ENCODE measurements at places on chromosomes 1 and 21.

DNA sequence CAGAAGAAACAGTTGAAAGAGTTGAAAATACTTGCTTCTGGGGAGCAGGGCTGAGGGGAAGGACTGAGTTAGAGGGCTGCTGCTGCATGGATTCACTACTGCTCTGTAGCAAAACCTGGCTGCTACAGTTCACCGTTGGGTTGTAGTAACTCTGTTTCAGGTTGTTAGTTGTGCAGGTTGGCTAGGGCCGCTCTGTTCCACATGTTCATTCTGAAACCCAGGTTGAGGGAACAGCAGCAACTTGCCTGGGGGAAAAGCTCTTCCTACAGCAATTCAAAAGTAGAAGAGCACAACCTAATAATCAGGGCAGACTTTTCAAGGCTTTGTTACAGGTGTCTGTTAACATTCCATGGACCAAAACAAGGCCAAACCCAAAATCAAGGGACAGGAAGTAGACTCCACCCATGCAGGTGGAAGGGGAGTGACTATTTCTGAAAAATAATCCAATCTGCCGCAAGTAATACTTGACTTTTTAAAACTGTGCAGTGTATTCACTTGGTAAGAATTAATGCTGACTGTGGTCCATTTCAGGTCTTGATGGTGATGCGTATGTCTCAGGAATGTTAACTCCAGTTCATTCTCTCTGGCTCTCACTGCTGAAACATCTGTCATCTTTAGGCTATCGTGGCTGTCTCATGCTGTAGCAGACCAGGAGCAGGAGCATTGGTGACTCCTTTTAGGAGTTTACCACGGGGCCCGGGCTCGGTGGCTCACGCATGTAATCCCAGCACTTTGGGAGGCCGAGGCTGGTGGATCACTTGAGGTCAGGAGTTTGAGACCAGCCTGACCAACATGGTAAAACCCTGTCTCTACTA lies 5.1 kb upstream of the PARK7 start:
- DNase-seq = no peak

DNA sequence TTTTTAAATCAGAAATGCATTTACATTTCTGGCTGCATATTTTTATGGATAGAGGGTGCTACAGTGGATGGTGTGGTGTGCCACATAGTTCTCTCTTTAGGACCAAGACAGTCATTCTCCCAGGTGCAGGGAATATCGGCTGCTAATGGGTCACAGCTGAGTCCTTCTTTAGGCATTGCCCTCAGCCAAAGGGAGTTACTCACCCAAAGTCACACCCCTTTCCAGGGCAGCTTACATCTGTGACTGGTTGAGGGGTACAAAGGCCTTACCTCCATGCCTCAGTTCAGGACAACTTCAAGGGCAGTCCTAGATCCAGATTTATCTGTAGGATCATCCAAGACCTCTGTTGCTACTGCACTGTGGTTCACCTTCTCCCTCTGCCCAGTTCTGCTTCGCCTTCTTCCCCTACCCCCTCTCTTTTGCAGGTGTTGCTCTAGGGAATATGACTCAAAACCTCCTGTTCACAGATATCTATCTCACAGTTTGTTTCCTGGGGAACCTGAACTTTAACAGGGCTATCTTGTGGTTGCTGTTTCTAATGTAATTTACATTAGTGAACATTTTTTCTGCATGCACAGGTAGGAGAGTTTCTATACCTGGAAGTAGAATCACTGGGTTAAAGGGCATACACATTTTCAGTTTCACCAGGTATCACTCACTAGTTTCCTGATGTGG lies 413.9 kb downstream of the RPS6KC1 start:
- no peak for DNase-seq

DNA sequence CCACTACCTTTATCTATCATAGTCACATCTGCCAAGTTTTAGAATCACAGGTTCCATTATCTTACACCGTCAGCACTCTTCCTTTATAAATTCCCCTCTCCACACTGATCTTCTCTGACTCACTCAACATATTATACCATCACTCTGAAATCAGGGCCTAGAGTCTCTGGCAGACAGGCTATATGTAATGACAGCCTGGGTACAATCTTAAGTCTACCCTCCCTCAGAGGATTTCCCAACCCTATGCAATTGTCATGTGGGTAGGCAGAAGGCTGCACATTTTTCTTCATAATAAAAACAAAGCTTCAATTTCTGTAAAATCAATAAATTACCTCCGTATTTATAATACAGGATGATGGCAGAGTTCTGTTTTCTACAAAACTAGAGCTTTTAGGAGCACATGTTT lies 138.0 kb downstream of the RERE start:
- no peak for DNase-seq

DNA sequence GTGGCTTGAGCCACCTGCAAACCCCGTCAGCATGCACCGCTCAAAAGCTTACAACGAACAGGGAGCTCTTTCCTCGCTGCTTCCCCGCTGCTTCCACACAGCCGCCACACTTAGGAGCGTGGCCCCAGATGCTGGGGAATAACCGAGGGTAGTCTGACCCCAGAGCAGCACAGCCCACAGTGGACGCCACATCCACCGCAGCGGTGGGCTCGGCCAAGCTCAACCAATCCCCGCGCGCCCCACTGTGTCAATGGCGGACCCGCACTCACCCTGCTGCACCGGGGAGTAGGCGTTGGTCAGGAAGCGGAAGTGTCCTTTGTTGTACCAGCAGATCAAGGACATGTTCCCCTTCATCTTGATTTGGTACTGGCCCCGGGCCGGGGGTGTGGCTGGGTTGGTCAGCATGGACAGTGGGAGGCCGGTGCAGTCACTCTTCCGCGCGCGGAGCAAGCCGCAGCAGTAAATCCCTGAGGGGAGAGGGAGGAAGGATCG lies 93.5 kb downstream of the PGBD5 start:
- DNase-seq = no peak

DNA sequence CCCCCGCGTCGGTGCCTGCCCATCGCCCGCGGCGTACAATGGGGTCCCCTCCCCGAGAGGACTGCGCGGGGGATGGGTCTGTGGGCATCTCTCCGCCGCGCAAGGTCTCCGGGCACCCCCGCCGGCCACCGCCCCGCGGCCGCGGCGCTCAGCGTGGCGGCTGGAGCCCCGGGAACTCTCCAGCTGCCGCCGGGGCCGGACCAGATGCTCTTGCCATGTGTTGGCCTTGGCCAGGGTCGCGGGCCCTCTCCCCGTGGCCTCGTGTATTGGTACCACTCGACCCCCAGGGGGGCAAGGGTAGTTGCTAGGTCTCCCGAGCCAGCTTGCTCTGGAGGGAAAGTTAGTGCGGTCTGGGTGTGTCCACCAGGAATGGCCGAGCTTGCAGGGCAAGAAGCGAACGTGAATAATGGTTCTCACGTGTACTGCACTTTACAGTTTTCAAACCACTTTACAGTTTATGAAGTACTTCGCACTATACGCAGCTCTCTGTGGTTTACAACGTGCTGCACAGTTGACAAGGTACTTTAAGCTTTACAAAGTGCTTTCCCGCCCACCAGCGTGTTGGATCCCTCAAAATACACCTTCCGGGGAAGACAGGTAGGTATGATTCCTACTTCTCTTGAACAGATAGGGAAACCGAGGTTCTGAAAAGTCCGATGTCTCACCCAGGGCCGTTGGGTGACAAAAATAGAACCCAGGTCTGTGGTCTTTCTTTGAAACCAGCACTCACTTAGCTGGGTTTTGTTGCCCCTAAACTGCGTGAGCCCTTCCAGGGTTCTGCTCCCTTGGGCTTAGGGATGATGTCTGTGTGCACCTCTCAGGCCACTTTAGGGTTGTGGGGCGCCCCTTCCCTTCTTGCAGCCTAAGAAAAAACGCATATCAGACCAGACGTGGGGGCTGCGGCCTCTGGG lies 1.2 kb downstream of the EPHB2 start:
- no peak for DNase-seq

DNA sequence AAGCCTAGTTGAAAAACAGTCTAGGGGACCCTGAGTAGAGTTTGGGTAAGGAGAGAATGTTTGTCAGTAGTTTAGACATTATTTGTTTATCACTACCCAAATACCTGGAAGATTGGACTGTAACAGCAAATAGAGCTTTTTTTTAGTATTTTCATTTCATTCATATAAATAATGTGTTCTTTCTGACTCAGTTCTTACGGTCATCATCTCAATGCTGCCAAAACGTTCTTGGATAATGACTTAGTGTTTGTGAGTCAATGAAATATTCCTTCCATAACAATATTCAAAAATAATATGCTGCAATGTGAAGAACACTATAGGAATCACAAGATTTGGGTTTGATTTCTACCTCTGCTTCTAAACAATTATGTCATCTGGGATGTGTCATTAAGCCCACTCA lies 400.0 kb upstream of the PKN2 start:
- no peak for DNase-seq

- no peak for DNase-seq
These were observed 21.1 kb upstream of the GPR88 start for GRCh38 chr1:100516857-100517256.

- DNase-seq = no peak
These were observed 179.9 kb upstream of the ZC3H12A start for GRCh38 chr1:37294529-37294928.

GRCh38 chr1:175270361-175270760 lies 77.8 kb upstream of the KIAA0040 start:
- no peak for DNase-seq

GRCh38 chr1:209238356-209238755 lies 345.2 kb upstream of the CAMK1G start:
- no peak for DNase-seq

DNA sequence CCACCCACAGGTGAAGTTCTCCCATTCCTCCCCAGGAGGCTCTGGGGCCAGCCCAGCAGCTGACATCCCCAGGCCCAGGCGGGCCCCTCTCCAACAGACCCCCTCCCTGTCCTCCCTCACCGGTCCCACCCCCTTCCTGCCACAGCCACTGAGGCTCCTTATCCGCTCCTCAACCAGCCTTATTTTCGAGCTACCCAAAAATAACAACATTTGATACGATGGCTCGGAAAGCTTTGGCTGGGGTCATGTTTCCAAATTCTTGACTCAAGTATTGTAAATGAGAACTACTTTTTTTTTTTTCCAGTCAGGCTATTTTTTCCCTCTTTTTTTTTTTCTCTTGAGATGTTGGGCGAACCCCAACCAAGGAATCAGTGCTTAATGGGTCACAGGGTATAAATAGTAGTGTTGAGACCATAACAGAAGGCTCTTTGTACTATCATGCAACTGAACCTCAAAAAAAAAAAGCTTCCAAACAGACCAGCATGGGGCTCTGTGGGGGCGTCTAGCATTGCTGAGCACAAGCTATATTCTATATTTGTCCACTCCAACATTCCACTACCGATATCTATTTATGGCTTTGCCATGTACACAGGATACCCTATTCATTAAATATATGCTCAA lies 27.2 kb downstream of the IRF2BP2 start:
- DNase-seq = no peak

All from activated T-cell treated with anti-CD3 and anti-CD28 coated beads for 48 hours (primary cell).